NCI-H2171 treated with DMSO at 0.1 percent for 48 hours (cell line): ENCODE measurements at places on chromosomes 11 and 22.

DNA sequence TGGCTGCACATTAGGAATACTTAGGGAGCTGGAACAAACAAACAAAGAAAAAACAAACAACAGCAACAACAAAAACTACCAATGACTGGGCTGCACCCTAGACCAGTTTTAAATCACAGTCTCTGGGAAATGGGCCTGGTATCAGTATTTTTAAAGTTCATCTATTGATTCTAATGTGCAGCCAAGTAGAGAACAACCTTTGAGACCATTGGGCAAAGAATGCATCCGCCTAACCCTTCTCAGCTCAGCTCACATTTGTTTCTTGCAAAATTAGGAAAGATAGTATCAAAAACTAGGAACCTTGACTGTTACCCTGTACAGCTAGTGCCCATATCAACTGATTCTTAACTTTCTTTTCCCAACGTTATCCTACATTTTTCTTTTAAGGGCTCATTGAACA lies 5.2 kb downstream of the SYT9 start:
- DNase-seq = no peak

- peak; percentile 97 for DNase-seq
These were observed 724.2 kb downstream of the BRD1 start for GRCh38 chr22:49103314-49104059.

DNA sequence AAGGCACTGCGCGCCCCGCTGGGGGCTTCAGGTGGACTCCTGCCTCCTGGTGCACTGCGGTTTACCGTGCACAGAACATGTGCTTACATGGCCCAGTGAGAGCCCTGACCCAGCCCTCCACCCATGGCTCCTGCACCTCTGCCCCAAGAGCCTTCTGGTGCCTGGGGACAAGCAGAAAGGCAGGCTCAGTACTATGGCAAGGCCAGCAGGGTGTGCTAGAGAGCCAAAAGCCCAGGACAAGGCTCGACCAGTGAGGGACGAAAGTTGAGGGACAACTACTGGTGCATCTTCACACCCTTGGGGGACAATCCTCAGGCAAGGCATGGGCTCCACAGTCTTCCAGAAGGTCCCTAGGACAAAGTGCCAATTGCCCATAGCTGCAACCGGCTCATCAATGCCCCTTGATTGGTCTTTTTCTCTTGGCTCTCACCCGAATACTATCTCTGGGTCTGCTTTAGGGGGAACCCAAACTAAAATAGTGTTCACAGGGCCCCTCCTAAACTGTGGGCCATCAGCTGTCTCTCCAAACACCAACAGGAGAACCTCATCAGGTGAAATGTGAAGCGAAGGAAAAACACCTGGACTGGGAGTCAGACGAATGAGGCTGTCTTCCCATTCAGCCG lies 13.5 kb downstream of the PGA5 start:
- no peak for DNase-seq

DNA sequence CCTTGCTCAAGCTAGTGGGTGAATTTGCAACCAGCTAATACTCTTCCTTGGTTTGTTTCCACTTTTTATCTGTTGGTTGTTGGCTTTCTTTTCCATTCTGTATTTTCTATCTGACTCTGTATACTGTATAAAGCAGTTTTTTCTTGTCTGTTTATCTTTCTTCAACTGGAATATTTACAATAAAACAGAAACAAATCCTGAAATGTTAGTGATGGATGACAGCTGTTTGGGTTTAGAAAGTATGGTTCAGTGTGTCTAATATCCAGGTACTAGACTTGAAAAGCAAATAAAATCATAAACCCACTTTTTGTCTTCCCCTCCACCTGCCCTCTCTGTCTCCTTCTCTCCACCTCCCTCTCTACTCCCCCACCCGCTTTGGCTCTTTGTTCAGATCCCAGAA lies 35.3 kb upstream of the TBCEL start:
- no peak for DNase-seq

DNA sequence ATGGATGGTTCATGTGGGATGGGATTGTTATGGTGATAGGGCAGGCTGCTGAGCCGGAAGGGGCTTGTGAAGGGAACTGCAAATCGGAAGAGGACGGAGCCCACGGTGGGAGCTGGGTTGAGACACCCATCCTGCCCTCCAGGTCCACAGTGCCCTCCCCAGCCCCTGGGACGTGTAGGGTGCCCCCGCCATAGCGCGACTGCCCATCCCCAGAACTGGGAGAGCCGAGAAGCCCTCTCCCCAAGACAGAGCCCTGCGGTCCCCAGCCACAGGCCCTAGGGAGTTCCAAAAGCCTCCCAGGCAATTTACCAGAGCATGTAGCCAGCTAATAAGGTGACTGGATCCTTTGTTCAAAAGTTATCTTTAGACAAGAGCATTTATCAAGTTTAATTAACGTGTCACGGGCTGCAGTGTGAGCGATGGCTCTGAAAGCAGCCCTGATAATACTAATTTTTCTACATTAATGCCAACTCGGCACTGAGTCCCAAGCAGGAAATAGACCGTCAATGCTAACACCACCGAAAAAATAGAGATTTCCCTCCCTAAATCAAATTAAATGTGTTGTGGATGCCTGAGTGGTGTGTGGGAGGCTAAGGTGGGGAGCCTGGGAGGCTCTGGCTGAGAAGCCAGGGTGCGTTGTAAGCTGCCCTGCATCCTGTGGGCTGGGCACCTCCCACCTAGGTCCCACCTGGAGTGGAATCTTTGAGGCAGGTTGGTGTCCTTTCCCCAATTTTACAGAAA lies 76.8 kb upstream of the RTL6 start:
- no peak for DNase-seq

DNA sequence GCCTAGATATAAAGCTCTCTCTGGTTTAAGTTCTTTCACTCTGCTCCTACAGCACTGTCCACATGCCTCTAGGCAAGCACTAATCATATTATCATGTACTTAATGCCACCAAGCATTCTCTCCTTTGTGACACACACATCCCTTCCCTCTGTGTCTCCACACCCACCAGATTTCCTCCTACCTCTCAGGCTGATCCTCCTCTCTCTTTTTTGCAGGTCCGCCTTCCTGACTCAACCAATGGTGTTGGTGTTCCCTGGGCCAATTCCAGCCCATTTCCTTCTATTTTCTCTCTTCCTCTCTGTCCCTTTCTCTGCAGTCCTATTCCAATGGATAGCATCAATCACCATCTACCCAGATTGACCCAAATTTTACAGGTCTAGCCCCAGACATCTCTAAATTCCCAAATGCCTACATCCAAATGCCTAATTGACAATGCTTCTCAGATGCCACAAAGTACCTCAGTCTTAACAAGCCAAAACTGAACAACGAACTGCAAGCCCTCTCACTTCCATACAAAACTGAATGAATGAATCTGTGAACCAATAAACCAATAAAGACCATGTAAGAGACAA lies 504 bp upstream of the ZNF215 start:
- no peak for DNase-seq

- DNase-seq = no peak
These were observed 15.0 kb downstream of the SLC1A2 start for GRCh38 chr11:35404388-35404775.

- DNase-seq = no peak
These were observed 16.4 kb upstream of the GRAMD1B start for GRCh38 chr11:123413636-123414035.

DNA sequence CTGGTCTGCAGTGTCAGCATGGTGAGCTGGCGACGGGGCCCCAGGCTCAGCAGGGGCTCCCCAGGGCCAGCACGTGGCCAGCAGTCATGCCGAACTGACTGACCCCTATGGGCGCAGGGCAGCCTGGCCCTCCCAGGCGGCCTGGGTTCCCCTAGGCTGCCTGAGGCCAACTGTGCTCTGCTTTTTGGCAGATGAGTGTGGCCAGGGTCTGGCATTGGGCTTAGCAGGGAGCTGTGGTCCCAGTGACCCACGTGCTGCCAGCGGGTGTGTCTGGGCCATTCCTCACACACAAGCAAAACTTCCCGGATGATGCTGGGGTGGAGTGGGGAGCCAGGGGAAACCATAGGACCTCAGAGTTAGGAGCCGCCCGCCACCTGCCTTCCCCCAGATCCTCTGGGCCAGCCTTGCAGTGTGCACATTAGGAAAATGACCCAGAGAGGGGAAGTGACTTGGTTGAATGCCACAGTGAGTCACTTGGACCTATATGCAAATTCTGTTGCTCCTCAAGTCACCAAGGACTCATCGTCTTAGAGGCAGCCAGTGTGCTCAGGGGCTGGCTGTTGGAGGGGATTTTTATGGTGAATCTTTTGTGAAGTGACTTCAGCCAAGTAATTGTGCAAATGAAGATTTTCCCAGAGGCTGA lies 6.5 kb downstream of the ADORA2A start:
- no peak for DNase-seq

DNA sequence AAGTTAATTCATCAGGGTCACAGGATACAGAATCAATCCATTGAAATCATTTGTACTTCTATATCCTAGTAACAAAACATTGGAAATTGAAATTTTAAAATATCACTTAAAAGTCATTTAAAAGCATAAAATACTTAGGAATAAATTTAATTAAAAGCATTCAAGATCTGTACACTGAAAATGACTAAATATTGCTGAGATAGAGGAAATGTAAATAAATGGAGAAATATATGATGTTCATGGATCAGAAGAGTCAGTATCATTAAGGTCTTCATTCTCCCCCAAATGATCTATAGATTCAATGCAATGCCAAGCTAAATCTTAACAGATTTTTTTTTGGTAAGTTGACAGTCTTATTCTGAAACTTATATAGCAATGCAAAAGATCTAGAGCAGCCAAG lies 49.8 kb downstream of the RRP8 start:
- no peak for DNase-seq

- DNase-seq = no peak
These were observed 38.3 kb downstream of the KCNA4 start for GRCh38 chr11:29978549-29978948.

DNA sequence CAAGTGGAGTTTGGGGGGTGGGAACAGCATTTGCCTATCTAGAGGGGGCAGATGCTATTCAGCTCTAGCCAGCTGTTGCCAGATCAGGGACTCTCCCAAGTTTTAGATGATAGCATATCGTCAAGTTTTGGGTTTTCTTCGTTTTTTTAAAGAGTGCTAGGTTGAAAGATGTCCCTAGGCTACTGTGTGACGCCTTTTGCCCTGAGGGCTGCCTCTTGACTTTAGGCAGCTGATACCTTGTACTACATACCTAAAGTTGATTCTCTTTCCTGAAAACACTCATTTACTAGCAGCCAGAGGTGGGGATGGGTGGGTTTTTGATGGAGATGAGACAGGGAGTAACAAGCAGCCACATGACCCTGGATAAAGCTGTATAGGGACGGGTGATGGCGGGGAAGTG lies 87.1 kb downstream of the ABTB2 start:
- peak; percentile 33 for DNase-seq

- DNase-seq = no peak
These were observed 56.4 kb downstream of the SMIM38 start for GRCh38 chr11:69211920-69212797.
